ENCODE measurements at places on chromosomes 1 and 21. TPM values are rescaled to one million over a fixed set of nuclear protein-coding genes. Genes with fewer than 3 reads are reported as not detected.

The AK4 gene
- polyA plus RNA-seq, result 2.0 TPM

The FAM151A gene
- polyA plus RNA-seq, result 1.5 TPM

The NBPF4 gene
- 0.07 TPM for polyA plus RNA-seq

The CADM3 gene
- 23.5 TPM for polyA plus RNA-seq

The TCP10L gene
- 0.30 TPM for polyA plus RNA-seq

The AJAP1 gene
- 0.13 TPM for polyA plus RNA-seq

DNA sequence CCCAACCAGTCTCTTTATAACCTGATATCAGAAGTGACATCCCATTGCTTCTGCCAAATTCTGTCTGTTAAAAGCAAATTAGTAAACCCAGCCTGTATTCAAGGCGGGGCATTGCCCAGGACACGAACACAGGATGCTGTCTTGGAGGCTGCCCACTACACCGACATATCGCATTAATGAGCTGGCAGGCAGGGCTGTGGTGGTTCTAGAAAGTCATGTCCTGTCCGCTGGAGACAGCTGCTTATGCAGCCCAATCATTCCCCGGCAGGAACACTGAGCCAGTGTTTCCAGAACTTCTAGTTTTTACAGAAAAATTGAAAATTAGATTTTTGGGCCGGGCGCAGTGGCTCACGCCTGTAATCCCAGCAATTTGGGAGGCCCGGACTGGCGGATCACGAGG lies 19.3 kb downstream of the C1orf167 start:
- no peak for DNase-seq

DNA sequence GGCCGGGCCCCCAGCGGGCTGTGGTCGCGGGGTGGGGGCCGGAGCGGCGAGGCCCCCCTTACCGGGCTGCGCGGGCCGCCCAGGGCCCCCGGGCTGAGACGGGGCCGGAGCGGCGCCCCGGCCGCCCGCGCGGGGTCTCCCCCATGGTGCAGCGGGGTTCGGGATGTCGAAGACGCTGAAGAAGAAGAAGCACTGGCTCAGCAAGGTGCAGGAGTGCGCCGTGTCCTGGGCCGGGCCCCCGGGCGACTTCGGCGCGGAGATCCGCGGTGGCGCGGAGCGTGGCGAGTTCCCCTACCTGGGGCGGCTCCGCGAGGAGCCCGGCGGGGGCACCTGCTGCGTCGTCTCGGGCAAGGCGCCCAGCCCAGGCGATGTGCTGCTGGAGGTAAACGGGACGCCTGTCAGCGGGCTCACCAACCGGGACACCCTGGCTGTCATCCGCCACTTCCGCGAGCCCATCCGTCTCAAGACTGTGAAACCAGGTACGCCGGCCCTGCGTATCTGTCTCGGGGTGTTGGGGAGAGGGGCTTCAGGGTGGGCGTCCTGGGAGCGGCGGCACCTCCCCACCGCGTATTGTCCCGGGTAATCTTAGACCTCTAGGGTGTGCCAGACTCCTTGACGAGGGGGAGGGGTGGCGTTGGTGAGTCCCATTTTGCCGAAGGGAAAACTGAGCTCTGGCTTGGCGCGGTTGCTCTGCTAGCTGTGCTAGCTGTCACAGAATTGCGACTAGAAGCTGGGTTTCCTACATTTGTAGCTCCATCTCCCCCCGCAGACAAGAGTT lies 745 bp downstream of the MAGI3 start:
- DNase-seq, result peak; percentile 78

DNA sequence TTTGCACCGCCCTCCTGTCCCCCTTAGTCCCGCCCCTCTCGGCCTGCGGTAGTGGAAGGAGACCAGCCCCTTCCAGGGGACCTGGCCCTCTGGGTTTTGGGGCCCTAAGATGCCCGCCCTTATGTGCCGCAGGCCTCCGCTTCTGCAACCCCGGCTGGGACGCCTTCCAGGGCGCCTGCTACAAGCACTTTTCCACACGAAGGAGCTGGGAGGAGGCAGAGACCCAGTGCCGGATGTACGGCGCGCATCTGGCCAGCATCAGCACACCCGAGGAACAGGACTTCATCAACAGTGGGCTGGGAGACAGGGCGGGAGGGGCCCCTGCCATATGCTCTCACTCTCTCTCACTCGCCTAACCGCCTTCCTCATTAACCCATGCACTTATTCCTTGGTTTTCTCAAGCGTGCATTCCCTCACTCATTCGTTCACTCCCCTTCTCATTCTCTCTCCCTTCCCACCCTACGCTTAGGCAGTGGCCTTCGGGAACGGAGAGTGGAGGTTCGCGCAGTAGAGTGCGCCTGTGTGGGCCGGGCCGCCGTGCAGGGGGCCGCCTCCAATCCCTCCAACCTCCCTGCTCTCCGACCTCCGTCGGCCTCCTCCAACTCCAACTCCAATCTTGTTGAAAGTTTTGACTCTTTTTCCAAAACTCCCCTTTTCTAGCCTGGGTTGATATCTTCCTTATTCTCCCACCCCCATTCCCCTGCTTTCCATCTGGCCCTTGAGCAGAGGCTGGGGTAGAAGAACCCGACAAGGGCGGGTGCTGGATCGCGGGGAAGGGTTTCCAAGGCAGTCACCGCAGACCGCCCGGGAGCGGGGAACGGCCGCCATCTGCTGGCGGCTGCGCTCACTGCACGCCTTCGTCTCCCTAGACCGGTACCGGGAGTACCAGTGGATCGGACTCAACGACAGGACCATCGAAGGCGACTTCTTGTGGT lies 15.2 kb downstream of the BCAN start:
- DNase-seq, result peak; percentile 83

All from small intestine (tissue), 16 donors.